ENCODE measurements at places on chromosomes 2 and 18. TPM values are rescaled to one million over a fixed set of nuclear protein-coding genes. Genes with fewer than 3 reads are reported as not detected.

DNA sequence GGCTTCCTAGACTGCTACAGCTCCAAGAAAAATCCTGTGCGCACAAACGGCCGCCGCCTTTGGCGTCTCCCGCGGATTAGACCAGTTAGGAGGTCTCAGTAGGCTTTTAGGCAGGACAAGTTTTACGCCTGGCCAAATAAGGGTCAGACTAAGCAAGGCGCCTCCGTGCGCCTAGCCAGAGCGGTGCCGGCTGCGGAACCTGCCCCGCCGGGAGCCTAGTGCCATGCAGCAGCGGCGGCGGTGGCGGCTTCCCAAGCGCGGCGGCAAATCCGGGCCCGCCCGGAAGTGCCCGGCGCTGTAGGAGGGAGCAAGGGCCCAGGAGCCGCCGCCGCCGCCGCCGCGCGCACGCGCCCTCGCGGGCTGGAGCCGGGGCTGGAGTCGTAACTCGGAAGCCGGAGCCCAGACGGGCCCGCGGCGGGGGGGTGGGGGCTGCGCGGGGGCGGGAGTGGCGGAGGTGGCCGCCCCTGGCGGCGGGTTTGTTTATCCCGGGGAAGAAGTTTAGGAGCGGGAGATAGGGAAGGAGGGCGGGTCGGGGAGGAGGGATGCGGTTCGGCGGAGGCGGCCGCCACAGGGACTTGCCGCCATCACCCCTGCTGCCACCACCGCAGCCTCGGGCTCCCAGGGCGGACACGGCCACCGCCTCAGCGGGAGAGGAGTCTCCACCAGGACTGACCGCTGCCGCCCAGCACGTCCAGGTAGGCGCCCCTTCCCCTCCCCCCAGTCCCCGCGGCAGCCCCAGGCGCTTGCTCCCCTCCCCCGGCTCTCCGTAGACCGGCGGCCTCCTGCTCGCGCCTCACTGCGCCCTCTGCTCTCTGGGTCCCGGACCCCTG, at the start of gene SPOPL:
Gene SPOPL, plus strand, starts transcription at position 346 of the 830 bp plus-strand sequence. CDS start 48,447 bp downstream, outside the sequence.
- peak; percentile 97 for DNase-seq

VIT gene
- 2.6 TPM for total RNA-seq

DNA sequence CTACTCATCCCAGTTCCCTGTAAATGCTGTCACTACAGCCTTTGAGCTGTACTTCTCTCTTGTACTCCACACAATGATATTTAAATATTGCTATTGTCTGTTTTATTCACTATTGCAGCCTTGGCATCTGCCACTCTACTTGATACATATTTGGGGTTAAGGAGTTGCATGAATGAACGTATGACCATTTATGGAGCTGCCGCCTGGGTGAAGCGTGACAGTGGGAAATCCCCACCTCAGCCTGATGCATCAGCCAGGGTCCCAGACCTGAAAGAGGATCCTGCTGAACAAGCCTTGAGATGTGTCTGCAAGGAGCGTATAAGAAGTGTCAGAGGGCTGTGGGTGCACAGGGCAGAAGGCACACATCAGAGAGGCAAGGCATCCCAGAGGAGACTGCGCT, 39.1 kb downstream of the MRPL35 start:
- DNase-seq = no peak

SP140 gene
- total RNA-seq = 0.57 TPM

DNA sequence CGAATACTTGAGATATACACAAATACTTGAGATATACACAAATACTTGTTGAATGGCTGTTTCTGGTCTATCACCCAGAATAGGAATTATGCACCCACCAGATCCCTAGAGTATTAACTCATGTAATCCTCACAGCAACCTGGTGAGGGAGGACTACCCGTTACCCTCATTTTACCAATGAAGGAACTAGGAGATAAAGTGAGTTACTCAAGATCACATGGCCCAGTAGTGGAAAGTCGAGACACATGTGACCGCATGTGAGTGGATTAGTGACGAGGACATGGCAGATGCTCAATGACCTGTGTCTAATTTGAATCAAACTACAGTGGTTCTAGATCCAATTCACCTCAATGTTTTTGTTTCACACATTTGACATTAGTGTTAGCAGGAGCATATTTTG, 2.4 kb downstream of the MOGAT1 start:
- DNase-seq = no peak

GPR35 gene
- total RNA-seq = 1.5 TPM

Data from cardiac septum (tissue), 1 donor.